ENCODE measurements at places on chromosomes 16 and 17.
A peak's percentile ranks its signal among the peaks of the same experiment; 100 is the strongest.

DNA sequence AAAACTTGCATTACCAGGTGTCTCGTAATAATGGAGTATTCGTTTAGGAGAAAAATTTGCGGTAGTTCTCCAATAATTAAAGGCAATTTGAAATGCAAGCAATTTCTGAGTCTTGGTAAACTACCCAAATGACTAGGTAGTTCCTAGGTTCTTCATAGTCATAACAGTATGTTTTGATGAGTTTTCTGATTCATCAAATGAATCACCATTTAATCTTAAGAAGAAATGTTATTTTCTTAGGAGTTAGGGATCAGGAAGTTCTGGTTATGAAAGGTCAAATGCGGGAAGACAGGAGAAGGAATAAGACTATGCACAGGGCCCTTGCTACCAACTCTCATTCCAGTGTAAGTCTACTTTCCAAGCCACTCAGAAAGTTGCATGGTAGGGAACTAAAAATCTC is 221.5 kb upstream of the SOX9 start:
- no peak for DNase-seq

DNA sequence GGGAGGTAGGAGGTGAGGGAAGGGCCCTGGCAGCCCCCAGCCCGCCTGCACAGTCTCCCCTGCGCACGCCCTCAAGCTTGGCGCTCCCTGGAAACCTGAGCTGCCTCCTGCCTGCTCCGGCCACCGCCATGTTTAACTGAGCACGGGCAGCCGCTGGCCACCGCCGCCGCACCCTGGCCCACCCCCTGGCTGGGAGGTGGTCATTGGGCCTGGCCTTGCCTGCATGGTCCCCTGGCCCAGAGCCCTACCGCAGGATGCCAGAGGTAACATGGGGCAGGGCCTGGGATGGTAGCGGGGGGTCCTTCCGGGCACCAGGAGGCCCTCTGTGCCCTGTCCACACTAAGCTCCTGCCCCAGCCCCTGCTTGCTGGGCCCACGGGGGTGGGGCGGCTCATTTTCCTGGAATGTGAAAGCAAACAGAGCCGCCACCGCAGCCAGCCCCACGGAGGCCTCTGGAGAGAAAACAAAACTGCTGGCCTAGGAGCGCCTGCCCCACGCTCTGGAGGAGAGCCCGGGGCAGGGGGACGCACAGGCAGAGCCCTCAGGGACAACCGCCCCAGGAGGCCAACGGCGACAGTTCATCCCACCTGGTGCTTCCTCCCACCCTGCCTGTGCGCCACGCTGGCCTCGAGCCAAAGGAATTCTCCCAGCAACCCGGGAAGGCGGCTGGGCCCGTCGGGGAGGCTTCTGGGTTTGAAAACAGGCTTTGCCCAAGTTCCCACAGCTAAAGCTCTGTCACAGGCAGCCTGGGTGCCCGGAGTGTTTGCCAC is 8.9 kb downstream of the NHERF2 start:
- no peak for DNase-seq

DNA sequence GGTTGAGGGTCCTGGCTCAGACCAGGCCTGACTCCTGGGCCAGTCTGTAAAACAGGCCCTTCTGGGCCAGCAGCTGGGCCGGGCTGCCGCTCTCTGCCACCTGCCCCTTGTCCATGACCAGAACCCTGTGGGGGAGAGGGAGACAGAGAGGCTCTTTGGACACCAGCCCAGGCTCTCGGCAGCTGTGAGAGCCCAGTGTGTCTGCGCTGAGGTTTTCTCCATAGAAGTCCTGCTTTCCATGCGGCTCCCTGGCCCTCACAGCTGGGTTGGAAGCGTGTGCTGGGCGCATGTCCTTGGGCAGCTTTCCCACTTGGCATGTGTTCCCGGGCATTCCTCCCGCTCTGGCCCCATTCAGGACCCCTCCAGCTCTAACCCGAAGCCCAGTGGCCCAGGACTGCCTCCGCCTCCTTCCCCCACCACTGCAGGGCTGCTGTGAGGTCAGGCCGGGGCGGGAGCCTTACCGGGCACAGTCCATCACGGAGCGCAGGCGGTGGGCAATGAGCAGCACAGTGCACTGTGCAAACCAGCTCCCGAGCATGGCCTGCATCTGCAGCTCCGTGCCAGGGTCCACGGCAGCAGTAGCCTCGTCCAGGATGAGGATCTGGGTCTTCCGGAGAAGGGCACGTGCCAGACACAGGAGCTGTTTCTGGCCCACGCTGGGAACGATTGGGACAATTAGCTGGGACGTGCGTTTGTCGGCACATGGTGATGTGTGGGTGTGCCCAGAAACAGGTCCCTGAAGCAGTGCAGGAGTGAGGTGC is 73.0 kb downstream of the ABCC6 start:
- DNase-seq: no peak

GRCh38 chr17:82094931-82095776 is 2.9 kb downstream of the FASN start:
- no peak for DNase-seq

GRCh38 chr16:71882505-71883167 is 1.3 kb downstream of the ZNF821 start:
- DNase-seq: peak; percentile 91

DNA sequence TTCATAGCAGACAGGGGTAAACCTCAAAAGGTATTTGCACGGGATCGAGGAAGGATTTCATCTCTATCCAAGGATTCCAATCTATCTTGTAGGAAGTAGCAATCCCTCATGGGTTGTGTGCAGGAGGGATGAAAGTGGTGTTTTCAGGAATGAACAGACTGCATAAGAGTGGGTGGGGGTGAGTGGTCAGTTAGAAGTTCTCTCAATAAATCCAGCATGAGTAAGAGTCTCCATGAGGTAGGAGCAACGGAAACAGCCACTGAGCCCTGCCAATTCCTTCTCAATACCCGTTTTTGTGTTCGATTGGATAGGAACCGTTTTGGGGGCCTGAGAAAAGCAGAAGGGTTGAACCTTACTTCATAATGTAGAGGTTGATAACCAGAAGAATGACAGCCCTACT is 375.6 kb downstream of the SOX9 start:
- no peak for DNase-seq

DNA sequence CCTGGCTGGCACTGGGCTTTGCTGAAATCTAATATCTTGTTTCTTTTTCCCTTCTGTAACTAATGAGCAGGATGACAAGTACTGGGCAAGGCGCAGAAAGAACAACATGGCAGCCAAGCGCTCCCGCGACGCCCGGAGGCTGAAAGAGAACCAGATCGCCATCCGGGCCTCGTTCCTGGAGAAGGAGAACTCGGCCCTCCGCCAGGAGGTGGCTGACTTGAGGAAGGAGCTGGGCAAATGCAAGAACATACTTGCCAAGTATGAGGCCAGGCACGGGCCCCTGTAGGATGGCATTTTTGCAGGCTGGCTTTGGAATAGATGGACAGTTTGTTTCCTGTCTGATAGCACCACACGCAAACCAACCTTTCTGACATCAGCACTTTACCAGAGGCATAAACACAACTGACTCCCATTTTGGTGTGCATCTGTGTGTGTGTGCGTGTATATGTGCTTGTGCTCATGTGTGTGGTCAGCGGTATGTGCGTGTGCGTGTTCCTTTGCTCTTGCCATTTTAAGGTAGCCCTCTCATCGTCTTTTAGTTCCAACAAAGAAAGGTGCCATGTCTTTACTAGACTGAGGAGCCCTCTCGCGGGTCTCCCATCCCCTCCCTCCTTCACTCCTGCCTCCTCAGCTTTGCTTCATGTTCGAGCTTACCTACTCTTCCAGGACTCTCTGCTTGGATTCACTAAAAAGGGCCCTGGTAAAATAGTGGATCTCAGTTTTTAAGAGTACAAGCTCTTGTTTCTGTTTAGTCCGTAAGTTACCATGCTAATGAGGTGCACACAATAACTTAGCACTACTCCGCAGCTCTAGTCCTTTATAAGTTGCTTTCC is 56.0 kb downstream of the HLF start:
- DNase-seq: no peak

DNA sequence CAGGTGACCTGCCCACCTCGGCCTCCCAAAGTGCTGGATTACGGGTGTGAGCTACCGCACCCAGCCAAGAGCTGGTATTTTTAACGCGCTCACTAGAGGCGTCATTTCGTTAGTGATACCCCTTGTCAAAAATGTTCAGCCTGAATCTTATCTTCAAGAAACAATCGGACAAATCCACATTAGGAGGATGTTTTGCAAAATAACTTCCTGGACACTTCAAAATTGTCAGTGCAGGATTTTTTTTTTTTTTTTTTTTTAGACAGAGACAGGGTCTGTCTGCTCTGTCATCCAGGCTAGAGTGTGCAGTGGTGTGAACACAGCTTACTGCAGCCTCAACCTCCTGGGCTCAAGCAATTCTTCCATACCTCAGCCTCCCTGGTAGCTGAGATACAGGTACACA is 63.0 kb downstream of the RMI2 start:
- DNase-seq: no peak

DNA sequence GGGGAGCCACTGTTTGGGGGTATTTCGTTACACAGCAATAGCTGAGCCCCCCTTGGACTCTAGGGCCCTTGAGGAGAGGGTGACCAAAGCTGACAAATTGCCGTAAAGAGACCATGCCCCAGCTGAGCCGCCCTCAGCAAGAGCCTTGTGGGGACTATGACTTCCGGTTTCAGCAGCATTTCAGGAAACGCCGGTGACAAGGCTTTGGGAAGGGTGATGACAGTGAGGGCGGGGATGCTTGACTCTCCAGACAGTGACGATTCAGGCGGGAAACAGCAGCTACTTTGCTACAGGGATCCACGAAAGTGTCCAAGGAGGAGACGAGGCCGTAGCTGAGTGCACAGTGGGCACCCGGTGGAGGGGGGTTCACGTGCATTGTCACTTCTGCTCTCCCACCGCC is 360.8 kb downstream of the C16orf95 start:
- DNase-seq: no peak

GRCh38 chr16:85978291-85978775 is 79.4 kb downstream of the IRF8 start:
- no peak for DNase-seq

DNA sequence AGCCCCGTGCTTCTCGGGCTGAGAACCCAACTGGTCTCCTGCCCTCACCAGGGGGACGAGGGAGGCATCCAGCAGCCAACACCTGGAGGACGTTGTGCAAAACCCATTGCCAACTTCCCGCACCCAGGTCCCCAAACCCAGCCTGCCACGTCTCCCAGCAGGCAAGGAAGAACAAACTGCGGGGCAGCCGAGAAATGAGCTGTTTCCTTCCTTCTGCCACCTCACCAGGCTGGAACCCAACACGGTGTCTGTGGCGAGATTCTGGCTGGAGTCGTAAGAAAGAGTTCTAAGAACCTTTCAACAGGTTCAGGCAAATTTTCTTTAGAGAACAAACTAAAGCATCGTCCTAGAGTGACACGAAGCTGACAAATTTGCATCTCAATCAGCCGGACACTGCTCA is 3.6 kb downstream of the SLC43A2 start:
- no peak for DNase-seq

DNA sequence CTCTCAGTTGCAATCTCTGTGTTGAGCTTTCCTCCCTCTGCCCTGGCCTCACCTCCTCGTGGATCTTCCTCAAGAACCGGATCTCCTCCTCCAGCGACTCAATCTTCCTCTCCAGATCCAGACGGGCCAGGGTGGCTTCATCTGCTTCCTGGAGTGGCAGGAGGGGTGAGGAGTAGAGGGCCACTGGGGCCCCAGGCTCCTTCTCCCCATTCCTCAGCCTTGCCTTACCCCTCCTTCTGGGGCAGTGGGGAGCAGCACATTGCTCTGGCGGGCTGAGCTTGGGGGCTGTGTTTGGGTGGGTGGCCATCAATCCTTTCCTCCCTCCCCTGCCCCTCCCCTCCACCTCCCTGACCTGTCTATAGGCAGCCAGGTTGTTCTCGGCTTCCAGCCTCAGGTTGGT is 1.6 kb downstream of the GFAP start:
- no peak for DNase-seq
